ENCODE measurements at places on chromosomes 1 and 21.

- no peak for DNase-seq
Observed at GRCh38 chr1:233654658-233655280, 40.9 kb downstream of the KCNK1 start.

DNA sequence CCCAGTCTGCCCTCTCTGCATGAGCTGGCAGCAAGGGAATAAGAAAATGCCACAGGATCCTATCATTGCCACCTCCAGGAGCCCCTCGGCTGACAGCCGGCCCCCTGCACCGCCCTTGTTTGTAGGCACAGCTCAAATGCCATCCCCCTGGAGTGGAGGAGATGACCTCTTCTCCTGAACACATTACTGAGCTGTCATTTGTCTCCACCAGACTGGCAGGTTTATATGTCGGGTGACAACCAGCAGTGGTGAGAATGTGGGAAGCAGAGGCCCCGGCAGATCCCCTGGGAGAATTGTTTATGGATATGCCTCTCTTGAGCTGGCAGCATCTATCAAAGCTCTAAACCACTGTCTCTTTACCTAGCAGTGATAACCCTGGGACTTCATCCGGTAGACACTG, 135.4 kb upstream of the FMN2 start:
- DNase-seq, result no peak

DNA sequence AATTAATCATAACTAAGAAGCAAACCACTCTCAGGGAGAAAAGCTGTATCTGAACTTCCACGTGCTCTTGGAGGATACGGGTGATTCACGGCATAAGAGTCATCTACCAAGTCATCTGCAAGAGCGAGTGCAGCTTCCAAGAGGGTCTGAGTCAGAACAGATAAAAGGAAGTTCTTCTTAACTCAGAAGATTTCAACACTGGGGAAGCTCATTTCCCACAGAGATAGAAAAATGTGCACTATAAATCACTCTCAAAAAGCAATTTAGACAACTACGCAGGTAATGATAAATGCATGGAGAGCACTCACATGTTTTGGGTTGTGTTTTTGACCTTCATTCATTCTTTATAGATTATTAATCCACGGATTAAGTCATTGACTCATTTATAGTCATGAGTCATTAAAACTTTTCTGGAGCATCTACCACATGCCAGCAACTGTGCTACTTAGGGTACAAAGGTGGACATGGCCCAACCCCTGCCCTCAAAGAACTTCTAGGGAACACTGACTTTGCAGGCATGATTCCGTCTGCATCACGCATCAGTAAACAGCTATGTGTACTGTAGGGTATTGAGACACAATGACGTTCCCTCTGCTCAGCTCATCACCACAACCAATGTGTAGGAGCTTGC, 20.8 kb downstream of the KCNJ15 start:
- DNase-seq, result no peak

DNA sequence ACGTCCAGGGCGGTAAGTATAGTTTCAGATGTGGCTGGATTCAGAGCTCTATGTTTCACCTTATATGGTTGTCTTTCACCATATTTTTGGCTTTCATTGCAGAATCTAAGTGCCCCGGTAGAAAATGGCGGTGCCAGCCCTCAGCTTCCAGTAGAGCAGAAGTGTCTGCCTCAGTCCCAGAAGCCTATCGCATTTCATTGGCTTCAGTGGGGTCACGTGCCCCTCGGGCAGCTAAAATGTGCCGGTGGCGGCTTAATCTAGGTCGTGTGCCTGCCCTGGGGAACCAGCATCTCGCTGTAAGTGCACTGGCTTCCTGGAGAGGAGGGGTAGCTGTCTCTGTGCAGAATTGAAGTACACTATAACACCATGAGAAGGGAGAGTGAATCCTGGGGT, 107.4 kb upstream of the MAGI3 start:
- DNase-seq, result no peak

GRCh38 chr1:38328278-38329035, 281.9 kb upstream of the POU3F1 start:
- DNase-seq, result no peak

DNA sequence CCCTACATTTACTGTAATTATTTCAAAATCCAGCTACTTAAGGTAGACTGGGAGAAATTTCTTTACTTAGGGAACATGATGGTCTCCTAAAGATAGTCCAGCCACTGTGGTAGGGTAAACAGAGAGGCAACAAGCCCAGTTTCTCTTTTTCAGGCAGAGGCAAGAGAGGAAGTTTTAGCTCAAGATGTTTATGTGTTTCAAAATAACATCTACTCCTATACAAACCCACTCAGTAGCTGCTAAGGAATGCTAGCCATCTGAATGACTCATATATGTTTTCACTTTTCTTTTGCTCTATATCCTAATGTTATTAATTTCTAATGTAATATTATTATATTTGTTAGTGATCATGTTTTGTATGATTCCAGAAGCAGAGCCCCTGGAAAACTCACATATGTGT, 856.6 kb downstream of the PLA2G4A start:
- no peak for DNase-seq

- DNase-seq, result no peak
Observed at GRCh38 chr1:110967256-110967655, 3.5 kb upstream of the LRIF1 start.

- no peak for DNase-seq
Observed at GRCh38 chr21:28444111-28444510, 548.6 kb downstream of the LTN1 start.

DNA sequence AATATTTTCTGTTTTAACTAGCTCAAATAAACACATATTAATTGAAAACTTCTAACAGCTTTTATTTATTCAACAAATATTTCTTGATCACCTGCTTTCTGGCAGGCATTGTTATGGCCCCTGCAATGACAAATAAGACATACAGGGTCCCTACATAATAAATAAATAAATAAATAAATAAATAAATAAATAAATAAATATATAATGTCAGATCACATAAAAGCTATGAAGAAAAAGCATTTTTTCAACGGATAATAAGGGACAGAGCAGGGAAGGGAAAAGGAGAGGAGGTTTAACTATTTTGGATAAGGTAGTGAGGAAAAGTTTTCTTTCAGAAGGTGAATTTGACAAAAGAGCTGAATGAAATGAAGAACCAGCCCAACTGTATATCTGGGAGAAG, 115.0 kb downstream of the MAGI3 start:
- no peak for DNase-seq

DNA sequence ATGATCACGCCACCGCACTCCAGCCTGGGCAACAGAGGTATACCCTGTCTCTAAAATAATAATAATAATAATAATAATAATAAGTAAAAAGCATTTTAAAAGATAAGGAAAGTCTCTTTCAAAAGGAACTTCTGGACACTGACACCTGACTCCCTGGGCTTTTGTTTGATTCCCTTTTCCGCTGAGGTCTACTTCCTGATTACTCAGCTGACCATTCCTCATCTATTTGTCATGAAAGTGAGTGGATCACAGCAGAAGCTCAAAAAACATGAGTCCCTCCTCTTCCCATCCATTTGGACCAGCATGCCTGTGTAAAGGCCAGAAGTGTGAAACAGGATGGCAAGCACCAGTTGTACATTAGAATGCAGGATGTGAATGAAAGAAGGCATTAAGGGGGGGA, 61.1 kb upstream of the FBXO28 start:
- DNase-seq, result no peak

- DNase-seq, result no peak
Observed at GRCh38 chr1:121516234-121516967, 331.6 kb downstream of the SRGAP2C start.

GRCh38 chr21:46223217-46223616, 5.4 kb downstream of the LSS start:
- DNase-seq, result no peak

DNA sequence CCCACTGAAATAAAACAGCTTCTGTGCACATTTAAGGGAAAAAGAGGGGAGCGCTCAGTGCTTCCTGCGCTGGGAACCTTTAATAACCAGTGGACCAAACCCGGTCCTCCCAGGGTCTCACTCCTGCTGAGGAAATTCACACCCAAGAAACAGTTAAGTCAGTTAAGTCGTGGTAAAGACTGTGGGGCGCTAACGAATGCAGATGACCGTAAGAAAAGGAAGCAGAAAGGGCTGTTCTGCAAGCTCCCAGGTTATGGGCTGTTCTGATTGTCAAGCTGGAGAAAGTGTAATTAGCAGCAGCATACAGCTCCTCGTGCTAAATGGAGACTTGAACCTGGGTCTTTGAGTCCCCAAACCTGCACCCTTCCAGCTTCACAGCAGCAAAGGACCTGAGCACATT, 536.6 kb downstream of the NPHP4 start:
- no peak for DNase-seq

- no peak for DNase-seq
Observed at GRCh38 chr1:215905493-215906115, 338.5 kb downstream of the KCTD3 start.

DNA sequence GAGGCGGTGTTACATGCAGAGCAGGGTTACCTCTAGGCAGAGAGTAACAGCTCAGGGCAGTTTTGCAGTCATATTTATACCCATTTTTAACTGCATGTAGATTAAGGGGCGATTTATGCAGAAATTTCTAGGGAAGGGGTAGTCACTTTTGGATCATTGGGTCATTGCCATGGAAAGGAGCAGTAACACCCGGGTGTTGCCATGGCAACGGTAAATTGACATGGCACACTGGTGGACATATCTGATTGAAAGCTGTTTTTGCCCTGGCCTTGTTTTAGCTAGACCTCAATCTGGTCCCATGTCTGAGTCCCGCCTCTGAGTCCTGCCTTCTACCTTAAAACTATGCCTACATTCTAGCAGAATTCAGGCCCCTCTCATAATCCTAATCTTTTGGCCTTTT, 11.8 kb upstream of the USP1 start:
- no peak for DNase-seq

DNA sequence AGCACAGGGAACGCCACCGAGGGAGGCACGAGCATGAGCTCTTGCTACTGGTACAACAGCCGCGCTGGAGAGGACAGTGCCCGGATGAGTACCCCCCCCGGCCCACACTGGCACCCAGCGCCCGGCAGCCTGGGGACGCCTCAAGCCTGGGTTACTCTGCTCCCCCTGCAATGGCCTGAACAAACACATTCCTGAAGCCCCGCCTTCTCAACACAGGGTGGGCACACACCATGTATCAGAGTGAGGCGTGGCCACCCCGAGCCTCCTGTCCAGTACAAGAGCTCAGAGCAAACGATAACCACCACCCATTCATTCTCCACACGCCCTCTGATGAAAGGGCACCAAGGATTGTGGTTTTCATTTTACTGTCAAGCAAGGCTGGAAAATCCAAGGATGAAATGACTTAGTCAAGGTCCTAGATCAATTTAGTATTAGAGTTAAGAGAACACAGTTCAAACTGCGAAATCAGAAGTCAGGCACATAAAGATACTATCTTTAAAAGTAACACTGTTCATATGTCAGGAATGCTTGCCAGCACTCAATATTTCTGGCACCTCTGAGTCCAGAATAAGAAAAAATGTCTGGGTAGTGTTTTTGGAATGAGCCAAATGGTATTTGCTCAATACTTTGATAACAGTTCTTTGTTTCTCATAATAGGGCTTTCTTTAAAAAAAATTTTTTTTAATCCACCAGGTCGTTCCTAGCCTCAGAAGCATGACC, 22.0 kb downstream of the UBE2G2 start:
- no peak for DNase-seq

DNA sequence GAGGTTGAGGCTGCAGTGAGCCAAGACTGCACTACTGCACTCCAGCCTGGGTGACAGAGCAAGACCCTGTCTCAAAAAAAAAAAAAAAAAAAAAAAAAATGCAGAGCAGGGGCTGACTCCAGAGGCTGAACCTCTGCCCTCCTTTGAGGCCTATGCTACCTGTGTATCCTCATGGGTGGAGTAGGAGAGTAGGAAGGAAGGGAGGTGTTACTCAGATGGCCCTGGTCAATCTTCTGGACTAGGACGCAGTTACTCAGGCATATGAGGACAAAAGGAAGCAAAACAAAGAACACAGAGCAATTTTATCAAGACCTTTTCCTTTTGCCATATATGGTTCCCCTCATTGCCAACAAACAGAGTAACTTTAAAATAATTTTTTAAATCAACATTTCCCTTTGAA, 35.2 kb downstream of the TGFBR3 start:
- DNase-seq, result no peak

- DNase-seq, result no peak
Observed at GRCh38 chr1:24162201-24162600, 19.3 kb upstream of the IL22RA1 start.

DNA sequence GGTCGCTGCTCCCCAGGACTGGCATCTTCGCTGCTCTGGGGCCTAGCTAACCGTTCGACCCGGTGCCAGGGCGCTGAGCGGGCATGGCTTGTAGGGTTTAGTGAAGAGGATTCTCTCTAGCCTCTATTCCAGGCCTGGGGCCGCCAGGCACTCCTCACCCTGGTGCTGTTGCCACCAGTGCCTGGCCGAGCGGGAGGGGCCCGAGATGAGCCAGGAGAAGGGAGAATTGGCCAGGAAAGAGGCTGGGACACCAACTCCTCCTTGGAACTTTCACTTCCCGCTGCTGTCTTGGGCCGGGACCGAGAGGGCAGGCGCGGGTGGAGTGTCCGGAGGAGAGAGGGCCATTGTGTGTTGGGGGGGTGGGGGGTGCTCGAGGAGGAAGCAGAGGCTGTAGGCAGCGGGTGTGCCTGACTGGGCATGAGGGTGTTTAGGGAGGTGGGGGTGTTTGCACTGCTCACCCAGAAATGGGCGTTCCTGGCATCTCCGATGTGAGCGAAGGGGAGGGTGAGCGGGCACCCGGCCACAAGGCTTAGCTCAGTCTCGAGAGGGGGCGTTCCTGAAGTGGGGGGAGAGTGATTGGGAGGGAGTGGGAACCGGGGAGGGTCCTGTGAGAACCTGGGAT, 772 bp downstream of the ADAM15 start:
- DNase-seq, result peak; percentile 46

- DNase-seq, result no peak
Observed at GRCh38 chr1:180757657-180758056, 125.8 kb downstream of the XPR1 start.

- DNase-seq, result no peak
Observed at GRCh38 chr1:114505148-114505561, 5.8 kb downstream of the TRIM33 start.
